ENCODE measurements at places on chromosomes 3 and 15.

GRCh38 chr3:69051756-69052471 is at the start of gene TMF1:
TMF1 (minus strand) TSS chr3:69052333; CDS start chr3:69052086, 247 bp downstream.
- DNase-seq, result no peak

DNA sequence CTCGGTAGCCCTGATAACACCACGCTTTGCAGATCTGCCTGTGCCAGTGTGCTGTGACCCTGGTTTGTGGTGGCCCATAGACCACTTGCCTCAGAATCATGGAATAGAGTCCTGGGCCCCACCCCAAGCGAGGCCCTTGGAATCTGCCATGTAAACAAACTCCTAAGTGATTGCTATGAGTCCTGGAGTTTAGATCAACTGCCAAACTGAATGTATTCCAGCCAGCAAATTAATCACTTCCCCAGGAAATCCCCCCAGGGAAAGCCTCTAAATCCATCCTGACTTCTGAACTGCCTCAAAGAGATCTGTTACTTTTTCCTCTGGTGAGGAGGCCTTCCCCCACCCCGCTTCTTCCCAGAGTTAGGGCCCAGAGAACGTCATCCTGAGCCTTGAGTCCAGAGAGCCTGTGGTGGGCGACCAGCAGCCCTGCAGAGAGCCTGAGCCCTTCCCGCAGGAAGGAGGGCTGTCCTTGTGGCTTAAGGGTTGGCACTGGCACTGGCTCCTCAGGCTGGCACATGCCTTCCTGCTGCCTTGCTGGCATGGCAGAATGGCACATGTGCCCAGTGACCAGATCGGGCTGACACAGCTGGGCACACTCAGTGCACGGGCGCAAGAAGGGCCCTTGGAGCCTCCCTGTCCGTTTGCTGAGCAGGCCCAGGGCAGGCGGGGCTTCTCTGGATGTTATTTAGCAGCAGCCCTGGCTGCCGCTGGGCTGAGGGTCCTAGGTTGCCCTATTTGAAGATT is 50.6 kb upstream of the PLXNA1 start:
- no peak for DNase-seq

GRCh38 chr3:64388886-64389285 is 163.6 kb upstream of the PRICKLE2 start:
- no peak for DNase-seq

DNA sequence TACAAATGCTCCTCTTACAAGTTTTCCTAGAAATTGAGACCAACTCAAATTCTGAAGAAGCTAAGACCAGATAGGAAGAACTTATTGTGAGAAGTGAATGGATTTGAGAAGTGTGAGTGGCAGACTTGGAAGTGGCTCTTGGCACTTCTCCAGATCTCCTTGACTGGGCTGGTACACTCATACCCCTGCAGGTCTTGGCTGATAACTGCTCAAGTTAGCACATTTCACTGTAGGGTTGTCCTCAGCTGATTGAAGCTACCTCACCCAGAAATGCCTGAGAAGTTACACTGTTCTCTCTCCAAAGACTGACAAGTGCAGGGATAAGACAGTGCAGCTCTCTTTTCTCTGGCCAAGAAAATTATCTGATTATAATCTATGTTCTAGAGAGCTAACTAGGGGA is 16.5 kb upstream of the CLDN1 start:
- no peak for DNase-seq

GRCh38 chr15:67685008-67685599 is 140.2 kb upstream of the SKOR1 start:
- no peak for DNase-seq
